ENCODE measurements at places on chromosomes 5 and 9.
A peak's percentile ranks its signal among the peaks of the same experiment; 100 is the strongest.

GRCh38 chr5:130762031-130762430, 403.0 kb downstream of the HINT1 start:
- DNase-seq: no peak

DNA sequence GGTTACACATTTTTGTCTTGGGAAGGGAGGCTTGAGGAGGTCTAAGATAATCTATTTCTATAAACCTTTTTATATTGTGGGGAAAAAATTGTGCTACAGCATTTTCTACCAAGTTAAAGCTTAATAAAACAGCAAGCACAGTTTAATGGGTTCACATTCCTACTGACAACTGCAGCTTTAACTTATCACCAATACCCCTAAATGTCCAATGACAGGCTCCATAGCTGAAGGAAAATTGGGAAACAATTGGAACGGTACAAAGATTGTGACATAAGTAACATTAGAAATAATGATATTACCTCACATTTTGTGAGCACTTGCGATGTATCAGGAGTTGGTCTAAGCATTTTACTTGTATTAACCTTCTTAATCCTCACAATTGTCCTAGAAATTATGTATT, 79.5 kb upstream of the HAPLN1 start:
- no peak for DNase-seq

GRCh38 chr9:97632248-97632984, 752 bp downstream of the TSTD2 start:
- DNase-seq: peak; percentile 66

- DNase-seq: no peak
These were observed 103.4 kb downstream of the PIP5K1B start for GRCh38 chr9:68808338-68808890.

DNA sequence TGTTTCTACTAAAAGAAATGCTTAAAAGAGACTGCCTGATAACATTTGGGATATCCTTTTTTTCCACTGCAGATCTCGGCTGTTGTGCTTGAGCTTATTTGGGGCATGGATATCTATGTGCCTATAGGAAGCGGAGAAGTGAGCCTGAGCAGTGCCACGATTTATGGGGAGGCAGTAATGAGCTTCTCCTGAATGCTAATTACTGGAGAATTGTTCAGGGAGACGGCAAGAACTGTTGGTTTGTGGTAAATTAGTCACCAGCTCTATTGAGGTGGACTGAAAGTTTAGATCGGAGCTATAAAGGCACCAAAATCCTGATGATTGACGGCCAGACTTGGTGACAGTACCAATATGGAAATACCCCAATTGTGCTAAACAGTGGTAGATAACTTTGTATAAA, 186.5 kb downstream of the ARHGEF28 start:
- no peak for DNase-seq

GRCh38 chr5:112293587-112293986, 125.5 kb downstream of the EPB41L4A start:
- DNase-seq: no peak

DNA sequence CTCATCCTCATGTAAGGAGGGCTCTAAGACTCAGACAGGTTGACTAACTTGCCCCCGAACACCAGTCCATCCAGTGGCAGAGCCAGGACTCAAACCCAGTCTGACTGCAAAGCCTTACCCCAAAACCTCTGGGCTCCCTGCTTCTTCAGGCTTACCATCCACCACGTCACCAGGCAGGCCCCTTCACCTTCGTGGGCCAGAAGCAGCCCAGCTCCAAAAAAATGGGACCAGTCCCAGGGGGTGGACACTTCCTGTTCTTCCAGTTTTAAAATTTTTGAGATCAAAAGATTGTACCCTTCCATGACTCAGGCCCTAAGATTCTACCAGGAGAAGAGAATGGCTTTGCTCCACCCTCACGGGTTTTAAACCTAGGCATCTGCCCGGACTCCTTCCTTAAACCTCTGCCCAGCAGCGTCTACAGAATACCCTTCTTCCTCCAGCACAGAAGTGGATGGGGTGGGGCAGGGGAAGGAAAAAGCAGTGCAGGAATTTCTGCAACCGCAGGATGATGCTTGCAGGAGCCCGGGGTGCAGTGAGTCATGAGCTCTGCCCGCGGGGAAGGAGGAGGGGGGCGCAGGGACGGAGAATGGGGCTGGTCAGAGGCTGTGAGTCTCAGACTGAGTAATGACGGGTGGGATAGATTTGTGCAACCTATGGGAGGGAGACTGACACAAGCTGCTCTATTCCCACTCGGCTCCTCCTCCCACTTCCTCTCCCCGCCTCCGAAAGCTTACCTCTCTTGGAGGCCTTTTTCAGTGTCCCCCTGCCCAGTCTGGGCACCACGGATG, 50.4 kb upstream of the STXBP1 start:
- peak; percentile 69 for DNase-seq

GRCh38 chr9:14221558-14221957, 92.4 kb downstream of the NFIB start:
- no peak for DNase-seq

DNA sequence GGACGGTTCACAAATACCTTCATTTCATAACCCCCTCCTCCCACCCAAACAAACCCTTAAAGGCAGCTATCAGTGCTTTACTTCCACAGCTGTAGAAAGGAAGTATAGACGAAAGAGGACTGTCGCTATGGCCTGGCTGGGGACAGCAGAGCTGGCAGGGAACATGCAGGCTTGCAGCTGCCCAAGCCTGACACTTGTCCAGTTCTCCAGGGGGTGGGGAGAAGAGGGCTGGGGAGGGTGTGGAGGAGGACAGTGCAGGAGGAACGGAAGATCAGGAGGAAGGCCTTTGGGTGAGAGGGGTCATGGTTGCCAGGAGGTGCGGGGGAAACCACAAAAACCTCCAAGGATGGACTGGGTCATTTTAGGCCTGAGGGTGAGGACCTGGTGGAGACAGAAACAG, 25.9 kb downstream of the ARPC5L start:
- DNase-seq: no peak

DNA sequence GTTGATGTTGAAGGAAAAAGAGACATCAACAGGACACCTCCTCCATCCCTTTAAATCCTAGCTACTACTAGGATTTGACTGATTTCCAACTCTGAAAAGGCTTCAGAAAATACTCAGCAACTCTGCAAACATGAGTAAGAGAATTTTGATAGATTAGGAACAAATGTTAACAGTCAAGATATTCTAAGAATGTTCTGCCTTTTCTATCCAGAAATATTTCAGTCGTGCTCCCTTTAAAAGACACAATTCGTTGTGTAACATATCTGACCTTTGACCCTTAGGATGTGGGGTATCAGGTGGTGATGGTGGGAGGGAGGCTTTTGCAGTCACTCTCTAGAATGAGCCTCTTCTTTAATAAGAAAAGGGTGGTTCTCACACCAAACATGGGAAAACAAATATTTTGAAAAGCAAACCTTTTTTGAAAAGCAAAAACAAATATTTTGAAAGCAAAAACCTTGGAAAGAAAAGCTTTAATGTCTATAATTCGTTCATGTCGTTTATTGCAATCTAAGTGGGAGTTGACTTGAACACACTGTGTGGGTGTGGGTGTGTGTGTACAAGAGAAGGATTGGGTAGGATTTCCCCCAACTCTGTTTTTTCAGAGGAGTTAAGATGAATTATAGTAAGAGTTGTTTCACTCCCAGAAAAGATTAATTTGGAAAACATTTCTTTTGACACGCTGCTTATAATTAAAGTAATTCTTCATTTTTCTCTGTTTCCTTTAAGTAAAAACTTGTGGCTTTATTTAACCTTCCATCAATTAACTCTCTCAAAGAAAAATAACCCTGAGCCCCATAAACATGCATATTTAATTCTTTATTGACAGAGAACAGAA, 152.8 kb downstream of the TMEM167A start:
- DNase-seq: no peak

DNA sequence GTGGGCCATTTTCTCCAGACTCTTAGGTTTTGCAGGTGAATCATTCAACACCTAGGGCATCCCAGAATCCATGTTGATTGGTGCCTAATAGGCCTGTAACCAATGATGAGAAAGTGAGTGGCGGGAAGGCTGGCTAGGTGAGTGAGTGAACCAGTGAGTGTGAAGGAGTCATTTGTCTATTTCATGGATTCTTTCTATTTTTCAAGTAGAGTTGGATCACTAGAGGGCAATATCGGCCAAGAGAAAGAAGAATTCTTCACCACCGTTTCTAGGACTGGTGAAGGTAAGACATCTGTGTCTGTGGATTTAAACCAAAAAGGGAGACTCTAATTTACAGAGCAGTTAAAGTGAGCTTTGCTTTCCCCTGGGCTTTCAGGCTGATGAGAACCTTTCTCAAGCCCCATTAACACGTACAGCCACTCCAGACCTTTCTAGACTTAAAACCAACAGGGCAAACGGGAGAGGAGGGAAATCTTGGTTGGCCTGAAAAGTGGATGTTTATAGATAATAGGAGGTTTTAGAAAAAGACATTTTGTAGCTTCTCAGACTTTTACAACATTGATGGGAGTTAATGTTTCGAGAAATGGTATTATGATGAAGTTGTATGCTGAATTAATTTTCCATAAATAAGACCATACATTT, 114.3 kb upstream of the IL12B start:
- DNase-seq: no peak

DNA sequence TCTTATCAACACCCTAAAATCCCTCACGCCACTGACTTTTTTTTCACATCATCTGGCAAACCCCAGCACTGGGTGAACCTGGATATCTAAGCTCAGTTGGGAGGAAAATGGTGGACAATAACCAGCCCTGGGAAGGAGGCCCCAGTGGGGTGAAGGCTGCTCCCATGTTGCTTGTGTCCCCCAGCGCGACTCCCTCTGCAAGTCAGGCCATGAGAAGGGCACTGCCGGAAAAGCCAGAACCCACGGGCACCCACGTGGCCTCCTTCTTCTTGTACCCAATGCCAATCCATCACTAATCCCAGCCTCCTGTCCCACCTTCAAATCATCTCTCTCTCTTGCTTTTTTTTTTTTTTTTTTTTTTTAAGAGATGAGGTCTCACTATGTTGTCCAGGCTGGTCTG, 11.4 kb downstream of the CORO2A start:
- DNase-seq: no peak

- no peak for DNase-seq
These were observed 23.0 kb upstream of the ECM2 start for GRCh38 chr9:92558612-92559374.

- no peak for DNase-seq
These were observed 24.6 kb downstream of the MACIR start for GRCh38 chr5:103283120-103283519.

- DNase-seq: no peak
These were observed 25.6 kb downstream of the STC2 start for GRCh38 chr5:173302546-173303155.

- no peak for DNase-seq
These were observed 132.0 kb downstream of the NSG2 start for GRCh38 chr5:174177531-174177930.

DNA sequence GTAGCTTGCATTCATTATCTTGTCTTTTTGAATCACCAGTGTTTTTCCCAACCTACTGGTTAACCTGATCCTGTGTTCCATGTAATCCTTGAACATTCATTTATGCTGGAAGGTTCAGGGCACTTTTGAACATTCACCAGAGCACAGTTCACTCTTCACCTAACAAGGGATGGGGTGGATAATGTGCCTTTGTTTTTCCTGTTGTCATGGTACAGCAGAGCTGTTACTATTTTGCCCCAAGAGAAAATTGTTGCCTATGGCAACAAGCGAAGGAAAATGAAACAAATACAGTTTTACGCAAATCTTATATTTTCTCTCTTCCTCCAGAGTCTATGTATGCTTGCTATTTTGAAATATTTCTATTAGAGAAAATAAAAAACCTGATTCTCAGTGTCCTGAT, 60.3 kb upstream of the RIOK2 start:
- DNase-seq: no peak

DNA sequence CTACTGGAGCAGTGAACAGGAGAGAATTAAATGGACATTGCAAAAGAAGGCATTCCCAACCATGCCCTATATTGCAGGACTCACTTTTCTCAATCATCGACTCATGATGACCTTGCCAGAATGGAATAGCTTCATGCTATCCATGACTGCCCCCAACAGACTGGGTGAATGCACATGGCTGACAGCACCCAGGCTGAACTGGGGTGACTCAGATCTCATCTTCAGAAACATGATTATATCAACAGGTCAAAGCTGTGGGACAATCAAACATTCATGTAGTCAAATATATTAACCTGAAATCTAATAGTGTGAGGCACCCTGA, 34.7 kb upstream of the MIER3 start:
- DNase-seq: no peak

GRCh38 chr5:126138281-126138931, 284.8 kb upstream of the GRAMD2B start:
- DNase-seq: no peak

DNA sequence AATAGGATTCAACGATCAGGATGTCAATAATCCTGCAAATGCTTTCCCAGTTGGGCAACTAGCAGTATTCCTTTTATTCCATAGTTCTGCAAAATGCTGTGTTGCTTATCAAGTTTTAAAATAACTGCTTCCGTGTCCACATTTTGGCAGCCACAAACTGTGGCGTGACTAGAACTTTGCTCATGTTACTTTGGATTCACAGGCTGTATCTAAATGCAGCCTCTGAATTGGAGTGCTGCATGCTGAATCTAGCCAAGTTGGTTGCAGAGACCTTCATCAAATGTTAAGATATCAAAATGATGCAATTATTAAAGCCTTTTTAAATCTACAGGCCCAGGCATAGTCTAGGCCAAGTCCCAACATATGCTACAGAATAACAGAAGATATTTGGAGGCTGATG, 249.2 kb downstream of the NR2F1-AS1 start:
- DNase-seq: no peak

GRCh38 chr5:168878135-168878745, 299.1 kb upstream of the PANK3 start:
- no peak for DNase-seq

GRCh38 chr5:40669606-40670390, 9.9 kb upstream of the PTGER4 start:
- no peak for DNase-seq

DNA sequence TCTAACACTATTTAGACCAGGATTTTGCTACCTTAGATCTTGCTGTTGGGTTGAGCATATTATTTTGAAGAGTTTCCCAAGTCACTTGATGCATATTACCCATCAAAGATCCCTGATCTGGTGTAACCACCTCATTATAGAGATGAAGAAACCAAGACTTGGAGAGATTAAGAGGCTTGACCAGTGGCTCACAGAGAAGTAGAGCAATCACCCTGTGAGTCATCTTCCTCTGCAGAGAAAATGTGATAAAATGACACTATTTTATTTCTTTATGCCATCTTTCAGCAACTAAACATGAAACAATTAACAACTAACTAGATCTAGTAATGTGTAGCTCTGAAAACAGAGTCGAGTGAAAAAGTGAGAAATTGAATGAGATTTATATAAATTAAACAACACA, 76.1 kb downstream of the KIF4B start:
- no peak for DNase-seq

GRCh38 chr9:29176786-29177185, 1603.5 kb upstream of the C9orf72 start:
- no peak for DNase-seq

GRCh38 chr9:21119093-21119770, 22.4 kb downstream of the IFNW1 start:
- DNase-seq: no peak

- no peak for DNase-seq
These were observed 97.5 kb upstream of the CTSV start for GRCh38 chr9:97136421-97136820.

- peak; percentile 88 for DNase-seq
These were observed 3.3 kb upstream of the TMEM141 start for GRCh38 chr9:136787690-136788400.
